Right hindlimb (tissue), 1 donor: ENCODE measurements at places on chromosomes 5 and 9.

- peak; percentile 70 for DNase-seq
Measured at GRCh38 chr9:136787690-136788400, 3.3 kb upstream of the TMEM141 start.

- DNase-seq: no peak
Measured at GRCh38 chr5:81972492-81972783, 615 bp downstream of the ATG10 start.

DNA sequence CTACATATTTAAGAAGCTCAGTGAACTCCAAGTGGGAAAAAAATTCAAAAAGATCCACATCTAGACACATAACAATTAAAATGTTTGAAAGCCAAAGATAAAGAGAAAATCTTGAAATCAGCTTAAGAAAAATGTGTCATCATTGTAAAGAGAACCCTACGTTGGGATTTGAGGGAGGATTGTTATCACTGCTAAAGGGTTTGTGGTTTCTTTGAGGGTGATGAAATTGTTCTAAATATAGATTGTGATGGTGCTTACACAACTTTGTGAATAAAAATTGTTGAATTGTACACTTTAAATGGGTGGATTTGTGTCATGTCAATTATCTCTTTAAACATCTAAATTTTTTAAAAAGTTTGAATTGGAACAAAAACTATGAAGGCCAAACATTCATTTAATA is 92.2 kb upstream of the ADAMTS19 start:
- DNase-seq: no peak

DNA sequence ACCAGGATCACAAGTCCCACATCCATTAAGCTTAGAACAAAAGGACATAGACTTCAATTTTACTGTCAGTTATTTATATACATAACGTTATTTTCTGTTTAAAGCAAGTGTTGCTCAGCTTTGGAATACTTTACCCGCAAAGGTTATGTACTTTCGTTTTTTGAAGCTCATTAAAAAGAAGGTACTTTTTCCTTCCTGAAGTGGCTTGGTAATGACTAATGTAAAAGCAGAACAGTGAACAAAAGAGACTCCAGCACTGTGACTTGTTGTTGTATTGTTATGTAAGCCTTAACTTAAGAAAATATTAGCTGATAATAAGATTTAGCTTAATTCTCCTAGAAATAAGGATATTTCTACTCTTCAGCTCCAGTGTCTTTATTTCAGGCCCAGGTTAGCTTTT is 97.3 kb upstream of the SLCO6A1 start:
- DNase-seq: no peak

DNA sequence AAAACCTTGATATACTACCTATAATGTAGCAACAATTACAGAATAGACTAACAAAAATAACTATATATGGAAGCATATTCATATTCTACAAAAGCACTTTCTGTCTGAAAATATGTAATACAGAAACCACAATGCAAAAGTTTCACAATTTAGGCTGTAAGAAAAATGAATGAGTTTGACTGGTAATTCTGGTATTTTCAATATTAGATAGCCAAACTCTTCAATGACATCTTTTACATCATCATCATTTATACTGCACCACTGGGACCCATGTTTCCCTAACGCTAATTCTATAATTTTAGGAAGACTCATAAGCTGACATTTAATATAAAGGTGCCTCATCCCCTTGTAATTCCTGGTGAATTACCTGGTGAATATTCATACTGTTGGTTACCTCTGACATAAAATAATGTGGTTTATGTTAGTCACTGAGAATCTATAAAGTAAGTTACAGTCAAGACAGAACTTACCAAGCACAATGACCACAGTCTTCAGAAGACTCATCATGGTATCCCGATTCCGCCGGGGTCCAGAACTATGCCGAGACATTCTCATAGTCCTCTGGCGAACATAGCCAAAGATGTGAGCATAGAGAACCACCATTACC is 97.2 kb downstream of the LPAR1 start:
- no peak for DNase-seq

GRCh38 chr9:34998266-34998665 is 8.7 kb downstream of the DNAJB5 start:
- no peak for DNase-seq

DNA sequence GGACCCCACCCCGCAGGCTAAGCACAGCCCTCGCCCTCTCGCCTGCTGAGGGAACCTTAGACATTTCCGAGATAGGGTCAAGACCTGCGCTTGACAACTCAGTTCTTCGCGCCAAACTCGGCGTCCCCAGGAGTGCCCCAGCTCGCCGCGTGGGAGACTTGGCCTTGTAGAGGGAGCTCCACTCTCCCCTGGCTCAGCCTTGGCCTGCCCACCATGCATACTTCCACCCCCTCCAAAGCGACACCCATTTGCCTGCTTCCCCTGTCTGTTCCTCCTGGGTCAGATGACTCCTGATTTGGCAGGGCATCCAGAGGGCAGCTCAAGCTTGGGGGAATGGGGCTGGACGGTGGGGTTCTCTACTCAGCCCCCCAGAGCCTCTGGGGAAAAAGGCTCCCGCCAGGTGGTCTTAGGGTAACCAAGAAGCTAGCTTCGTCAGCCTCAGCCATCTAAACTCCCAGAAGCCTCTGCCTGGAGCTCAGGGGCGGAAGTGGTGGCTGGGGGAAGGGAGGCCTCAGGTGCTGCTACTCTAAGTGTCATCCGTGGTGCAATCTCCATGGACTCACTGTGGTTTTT is 560 bp downstream of the DOCK2 start:
- DNase-seq: no peak

DNA sequence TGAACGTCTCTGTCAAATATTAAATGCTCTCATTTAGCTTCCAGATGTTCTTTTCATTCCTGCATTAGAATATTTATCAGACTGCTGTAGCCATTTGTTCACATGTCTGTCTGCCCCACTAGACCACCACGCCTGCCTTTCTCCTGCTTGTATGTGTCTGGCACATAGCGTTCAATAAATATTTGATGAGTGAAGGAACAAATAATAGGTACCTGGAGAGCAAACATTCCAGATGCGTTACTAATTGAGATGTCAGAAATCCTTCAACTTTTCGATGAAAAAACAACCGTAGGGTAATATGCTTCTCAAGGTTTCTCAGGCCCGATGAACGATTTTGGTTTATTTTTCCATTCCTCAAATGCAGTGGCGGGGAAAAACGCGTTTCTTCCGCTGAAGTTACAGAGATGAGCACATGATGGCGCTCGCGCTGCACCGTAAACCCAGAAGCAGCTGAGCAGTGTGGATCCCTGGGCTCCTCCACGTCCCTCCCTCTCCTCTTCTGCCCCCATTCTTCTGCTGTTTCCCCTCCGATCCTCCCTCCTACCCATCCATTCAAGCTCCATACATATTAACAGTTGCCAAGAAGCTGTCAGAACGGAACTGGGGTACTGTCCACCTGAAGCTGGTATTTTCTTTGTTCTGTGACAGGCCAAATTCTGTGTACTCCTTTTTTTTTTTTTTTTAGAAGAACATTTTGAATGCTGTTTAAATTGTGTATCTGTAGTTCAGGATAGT is 245.4 kb downstream of the MPDZ start:
- DNase-seq: peak; percentile 85

DNA sequence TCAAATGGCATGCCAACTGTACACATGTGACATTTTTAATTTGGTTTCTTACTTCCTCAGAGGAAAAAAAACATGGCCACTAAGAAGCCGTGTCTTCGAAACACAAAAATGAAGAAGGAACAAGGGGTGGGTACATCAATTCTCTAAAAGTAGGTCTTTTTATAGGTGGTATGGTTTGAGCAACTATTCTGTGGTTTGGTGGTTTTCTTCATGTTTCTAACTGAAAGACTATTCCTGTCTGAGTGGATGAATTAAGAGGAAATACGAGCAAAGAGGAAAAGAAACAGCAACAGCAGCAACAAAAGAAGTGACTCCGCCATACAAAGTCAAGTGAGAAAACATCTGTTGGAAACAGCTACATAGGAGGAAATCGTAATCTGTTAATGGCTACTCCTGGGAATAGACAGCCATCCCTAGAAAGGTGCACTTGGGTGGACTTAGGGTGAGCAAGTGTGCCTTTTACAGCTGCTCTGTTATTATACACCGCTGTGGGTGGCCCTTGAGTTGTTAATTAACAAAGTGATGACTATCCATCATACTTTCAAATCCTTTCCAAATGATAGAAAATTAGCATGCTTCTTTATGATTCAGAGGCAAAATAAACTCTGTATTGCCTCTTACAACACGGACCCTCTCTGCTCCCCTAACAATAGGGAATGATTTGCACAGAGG is 575.8 kb downstream of the TLE1 start:
- no peak for DNase-seq

DNA sequence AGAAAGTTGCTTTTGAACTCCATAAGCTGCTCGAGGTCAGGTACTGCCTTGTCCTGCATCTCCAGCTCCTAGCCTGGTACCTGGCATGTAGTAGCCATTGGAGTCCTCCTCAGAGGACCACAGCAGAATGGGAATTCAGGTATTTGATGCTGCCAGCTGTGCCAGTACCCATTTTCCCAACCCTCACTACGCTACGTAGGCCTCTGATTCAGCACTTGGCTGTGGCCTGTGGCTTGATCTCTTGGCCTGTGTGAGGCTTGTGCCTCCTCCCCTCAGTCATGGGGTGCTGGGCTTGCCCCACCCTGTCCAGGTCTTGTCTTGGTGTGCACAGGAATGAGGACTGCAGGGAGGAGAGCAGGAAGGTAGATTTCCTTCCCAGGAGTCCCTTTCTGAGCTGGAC is 11.8 kb downstream of the OTULIN start:
- DNase-seq: no peak

DNA sequence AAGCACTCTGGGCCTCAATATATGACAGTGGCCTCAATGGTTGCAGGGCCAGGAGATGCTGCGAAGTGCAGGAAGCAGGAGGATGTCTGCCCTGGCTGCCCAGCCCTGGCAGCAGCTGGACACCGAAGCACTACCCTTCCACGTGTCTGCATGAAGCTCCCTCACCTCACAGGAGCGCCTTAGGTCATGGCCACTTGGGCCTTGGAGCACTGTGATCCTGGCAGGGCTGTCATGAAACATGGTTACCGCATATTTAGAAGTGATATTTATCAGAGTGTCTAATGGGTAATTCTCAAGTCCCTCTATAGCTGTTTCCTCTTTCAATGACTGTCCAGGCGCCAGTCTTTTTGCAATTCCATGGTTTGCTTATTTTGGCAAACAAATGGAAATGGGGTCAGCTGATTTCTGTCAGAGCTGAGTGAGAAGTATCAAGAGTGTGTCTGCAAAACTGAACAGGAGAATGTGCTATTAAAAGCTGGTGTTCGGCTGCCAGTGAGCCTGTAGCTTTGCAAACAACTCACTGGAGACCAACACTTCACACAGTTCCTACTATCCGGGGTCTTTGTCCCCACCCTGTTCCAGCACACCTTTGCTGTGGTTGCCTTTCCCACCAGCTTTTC is 285.9 kb downstream of the KIF4B start:
- no peak for DNase-seq

- peak; percentile 41 for DNase-seq
Measured at GRCh38 chr9:93091453-93092081, 4.5 kb upstream of the CARD19 start.

GRCh38 chr5:3858524-3858923 is 262.9 kb downstream of the IRX1 start:
- DNase-seq: no peak

DNA sequence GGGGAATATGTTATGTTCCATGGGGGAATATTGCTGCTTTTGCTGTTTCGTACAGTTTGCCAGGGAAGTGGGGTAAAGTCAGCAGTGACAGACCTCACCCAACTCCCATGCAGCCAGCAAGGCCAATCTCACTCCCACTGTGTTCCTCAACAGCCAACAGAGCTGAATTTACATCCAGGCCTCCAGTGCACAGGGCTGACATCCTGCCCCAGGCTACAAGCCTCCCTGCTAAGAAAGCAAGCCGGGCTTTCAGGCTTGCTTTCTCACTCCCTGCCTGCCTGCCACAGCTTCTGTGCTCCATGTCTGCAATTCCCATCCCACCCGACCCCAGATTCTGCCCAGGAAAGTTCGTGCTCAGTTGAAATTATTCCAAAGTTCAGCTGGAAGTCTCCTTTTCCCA is 25.5 kb upstream of the SNCAIP start:
- no peak for DNase-seq

- DNase-seq: no peak
Measured at GRCh38 chr5:134515801-134516200, 9.7 kb upstream of the JADE2 start.

- peak; percentile 23 for DNase-seq
Measured at GRCh38 chr9:76835571-76836283, 70.2 kb downstream of the PRUNE2 start.

DNA sequence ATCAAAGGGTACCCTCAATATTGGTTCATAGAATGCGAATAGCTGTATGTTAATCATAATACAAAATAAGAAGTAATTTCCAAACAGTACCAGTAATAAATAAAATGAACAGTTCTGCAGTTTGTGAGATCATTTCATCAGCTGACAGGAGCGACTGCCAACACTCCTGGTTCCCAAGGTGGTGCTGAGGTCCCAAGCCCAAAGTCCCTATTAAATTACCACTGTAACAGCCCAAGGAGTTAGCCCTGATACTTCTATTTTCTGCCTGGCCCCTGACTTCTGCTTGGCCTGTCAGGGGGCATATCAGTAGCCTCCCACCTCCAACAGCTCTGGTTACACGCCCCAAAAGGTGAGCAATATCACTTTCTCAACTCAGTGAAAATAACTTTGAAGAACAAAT is 47.1 kb downstream of the ANKH start:
- no peak for DNase-seq

- DNase-seq: no peak
Measured at GRCh38 chr9:107720501-107720900, 230.9 kb upstream of the KLF4 start.

DNA sequence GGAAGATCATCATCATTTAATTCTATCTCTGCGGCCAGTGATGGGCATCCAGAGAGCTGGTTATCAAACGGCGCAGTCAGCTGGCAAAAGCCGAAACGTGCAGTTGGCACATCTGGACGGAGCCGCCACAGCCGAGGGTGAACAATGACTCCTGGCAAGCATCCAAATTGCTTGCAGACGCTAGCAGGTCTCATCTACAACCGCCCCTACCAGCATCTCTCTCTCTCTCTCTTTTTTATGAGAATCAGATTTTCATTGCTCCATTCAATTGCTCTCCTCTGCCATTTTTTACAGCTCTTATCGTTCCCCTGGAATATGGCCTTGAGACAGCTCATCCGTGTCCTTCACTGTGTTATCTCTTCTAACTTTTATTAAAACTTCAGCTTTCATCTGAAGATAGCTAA is 165.2 kb downstream of the MAPKAP1 start:
- DNase-seq: peak; percentile 38

GRCh38 chr5:151811593-151812321 is 40.0 kb downstream of the G3BP1 start:
- DNase-seq: no peak

DNA sequence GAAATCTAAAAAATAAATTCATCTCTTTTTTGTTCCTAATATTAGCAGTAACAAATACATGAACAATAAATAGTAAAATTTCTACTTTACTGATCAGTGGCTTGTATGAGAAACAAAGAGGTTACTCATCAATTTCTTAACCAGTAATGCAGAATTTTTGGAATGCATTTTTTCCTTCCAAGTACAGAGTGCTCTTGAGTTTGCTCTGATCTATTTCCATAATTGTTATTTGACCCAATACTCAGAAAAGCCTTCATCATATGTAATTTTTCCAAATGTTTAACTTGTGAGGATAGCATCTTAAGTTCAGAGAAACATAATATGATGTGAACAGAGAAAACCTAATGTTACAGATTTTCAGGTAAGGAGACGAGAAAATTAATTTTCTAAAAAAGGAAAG is 47.3 kb downstream of the FBN2 start:
- no peak for DNase-seq
